ENCODE measurements at places on chromosomes 2 and 18.
A peak's percentile ranks its signal among the peaks of the same experiment; 100 is the strongest.

- peak; percentile 52 for DNase-seq
These were observed 98.9 kb upstream of the GLS start for GRCh38 chr2:190781604-190782198.

DNA sequence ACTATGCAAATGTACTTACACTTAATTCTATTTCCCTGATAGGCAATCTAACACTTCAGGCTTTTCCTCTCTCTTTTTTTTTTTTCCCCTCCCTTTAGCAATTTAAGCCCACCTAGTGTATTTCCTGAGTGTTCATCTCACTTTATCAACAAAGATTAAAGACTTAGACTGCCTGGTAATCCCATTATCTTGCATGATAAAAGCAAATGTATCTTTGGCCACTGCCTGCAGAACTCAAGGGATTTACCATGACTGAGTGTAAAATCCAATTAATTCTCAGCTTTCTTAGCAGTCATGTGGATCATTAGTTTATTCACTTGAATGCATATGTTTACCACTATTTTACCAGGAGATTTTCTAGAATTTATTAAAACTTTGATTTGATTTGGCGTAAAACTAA is 1102.2 kb upstream of the GYPC start:
- no peak for DNase-seq

DNA sequence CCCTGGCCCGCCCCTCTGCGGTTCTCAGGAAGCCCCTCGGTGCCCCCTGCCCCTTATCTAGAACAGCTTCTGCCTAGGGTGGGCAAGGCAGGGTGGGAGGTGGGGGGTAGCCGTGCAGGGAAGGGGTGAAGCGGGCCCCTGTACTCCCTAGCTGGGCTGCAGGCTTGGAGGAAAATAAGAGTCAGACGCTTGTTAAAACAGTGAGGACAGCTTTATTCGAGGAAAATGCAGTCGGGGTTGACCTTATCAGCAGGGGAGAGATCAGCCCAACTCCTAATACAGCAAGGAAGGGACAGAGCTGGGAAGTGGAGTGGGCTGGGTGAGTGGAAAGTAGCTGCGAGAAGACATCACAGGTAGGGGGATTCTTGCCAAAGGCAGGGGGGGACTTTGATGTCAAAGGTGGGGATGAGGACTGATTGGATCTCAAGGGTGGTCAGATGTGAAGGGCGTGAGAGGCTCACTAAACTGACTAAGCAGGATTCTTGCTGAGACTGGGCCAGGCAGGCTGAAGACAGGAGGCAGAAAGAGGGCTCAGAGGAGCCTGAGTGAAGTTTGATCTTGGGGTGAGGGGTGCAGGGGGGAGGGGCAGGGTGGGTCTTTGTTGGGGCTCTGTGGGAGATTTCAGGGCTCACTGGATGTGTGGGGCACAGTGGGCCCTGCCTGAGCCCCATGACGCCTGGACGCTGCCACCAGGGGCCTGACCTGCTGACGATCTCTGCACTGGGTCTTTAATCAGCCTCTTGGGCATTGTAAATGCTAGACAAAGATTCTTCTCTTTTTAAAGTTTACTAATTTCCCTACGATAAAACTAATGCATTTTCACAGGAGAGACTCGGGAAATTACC is 29.9 kb downstream of the HPCAL1 start:
- DNase-seq: no peak

DNA sequence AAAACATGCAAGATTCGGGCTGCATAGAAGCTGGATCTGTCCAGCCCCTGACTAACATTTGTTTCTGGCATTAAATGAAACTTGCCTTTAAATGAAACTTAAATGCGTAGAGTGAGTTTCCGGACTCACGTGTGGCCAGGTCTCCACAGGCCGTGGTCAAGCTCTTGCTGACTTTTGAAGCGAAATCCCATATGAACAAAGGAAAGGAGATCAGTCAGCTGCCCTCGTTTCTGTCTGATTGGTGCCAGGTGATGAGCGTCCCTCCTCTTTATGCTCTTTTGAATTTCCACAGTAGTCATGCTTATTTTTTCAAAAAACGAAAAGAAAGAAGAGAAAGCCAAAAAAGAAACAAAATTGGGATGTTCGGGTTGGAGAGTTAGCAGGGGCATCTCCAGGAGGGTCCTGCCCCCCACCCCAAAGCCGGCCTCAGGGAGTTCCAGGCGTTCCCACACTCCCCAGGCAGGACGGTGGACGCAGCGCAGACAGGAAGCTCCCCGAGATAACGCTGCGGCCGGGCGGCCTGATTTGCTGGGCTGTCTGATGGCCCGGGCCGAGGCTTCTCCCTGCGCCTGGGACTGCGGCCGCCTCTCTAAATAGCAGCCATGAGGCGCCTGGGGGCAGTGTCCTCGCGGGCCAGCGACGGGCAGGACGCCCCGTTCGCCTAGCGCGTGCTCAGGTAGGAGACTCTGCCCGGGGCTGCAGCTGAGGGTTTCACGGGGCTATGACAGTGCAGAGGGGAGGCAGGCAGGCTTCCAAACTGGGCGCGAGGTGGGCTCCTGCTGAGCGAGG is at the start of gene COLEC11:
COLEC11 (plus strand) TSS at position 620 of the 789 bp plus-strand sequence. CDS start 9,229 bp downstream, outside the sequence.
- DNase-seq: no peak

GRCh38 chr2:149677416-149677815 is 89.8 kb upstream of the MMADHC start:
- DNase-seq: no peak

DNA sequence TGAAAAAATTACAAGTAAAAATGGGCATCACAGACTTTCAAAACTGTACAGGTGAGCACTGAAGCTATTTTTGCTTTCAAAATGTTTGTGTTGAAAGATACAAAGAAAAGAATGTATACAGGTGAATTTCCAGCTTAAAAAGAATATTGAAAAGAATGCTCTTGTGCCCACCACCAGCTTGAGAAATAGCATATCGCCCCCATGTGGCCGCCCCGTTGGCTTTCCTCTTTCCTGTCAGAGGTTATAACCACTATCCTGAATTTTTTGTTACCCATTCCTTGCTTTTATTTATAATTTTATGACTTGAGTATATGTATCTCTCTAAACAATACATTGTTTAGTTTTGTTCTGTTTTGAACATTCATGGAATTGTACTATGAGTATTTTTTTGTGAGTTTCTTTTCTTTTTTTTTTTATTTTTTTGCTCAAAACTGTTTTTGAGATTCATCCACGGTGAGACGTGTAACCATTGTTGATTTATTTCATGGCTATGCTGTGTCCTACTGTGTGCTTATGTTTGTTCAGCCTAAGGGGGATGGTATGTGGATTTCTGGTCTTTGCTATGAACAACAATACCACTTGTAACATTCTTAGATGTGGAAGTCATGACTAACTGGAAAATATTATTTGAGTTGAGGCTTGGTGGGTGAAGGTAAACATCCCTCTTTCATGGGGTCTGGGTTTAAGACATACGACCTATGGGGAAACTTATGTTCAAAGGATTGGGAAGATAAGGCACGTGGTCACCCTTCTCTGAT is 11.6 kb downstream of the TRPM8 start:
- DNase-seq: peak; percentile 43

DNA sequence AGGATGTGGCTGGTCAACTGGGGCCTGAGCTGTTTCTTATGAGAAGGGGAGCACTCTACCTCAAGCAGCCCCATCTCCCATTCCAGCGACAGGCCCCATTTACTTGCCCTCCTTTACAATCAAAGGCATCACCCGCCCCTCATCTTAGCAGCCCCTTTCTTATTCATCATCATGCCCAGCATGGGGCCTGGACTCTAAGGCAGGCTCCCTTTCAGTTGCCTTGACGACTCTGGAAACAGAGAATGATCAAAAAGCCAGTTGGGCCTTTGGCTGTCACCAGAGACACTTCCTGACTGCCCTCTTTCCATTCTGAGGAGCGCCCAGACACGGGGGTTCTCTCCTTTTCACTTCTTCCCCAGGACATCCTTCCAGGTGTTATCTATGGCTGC is 11.2 kb downstream of the CELF4 start:
- DNase-seq: no peak

DNA sequence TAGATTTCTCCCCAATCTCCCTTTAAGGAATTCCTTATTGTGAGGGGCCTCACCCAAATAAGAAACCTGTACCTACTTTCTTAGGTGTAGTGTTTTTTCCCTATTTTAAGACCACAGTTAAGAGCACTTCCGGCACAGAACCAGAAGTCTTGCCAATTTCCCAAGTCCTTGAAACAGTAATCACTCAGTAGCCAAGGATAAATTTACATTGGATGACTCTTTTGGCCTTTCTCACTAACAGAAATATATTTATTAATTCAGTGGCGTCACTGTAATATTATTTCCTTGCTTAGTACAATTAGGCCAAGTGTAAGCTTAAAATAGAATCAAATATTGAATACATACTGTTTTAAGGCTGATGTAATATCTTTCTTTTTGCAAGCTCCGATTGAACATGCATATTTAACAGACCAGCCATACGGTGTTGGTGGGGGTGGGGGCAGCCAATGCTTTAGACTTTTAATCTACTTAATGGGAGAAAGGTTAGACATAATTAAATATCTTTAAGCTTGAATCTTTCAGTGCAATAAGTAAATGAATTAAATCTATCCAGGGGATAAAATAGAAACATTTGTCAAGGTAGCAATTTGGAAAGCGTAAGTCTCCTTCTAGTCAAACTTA is 50.8 kb upstream of the ITGA6 start:
- DNase-seq: no peak

DNA sequence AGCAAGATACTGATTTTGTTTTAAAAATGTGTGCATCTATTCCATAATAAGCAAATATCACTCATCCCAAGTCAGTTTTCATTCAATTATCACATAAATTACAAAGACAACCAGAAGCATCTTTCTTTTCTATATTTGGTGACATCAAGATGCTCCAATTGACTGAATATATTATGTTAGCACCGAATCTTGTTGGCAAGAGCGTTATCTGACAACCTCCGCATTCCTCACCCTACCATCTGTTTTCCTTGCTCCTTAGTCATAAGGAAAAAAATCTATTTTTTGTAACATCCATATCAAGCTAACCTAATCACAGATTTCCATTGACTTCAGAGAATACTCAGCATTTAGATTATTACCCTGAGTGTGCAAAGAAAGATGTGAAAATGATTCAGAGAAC is 212.2 kb upstream of the KYNU start:
- DNase-seq: no peak

Data from neural crest cell (in vitro differentiated cells).